ENCODE measurements at places on chromosomes 5 and 9.

DNA sequence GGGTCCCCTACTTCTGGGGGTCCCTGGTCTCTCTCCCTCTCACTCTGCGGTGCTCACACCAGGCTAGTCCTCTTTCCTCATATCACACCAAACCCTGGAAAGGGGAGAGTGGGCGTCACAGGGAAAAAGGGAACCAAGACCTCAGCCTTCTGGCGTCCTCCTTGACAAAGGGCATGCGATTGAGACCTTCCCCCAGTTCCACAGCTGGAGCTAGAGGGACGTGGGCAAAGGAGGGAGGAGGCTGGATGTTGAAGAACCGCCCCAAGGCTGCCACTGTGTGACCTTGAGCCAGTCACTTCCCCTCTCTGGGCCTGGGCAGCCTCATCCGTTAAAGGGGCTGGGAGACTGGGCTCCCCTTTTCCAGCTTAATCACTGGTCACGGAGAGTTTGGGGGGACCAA, 18.5 kb upstream of the TOR2A start:
- DNase-seq: no peak

DNA sequence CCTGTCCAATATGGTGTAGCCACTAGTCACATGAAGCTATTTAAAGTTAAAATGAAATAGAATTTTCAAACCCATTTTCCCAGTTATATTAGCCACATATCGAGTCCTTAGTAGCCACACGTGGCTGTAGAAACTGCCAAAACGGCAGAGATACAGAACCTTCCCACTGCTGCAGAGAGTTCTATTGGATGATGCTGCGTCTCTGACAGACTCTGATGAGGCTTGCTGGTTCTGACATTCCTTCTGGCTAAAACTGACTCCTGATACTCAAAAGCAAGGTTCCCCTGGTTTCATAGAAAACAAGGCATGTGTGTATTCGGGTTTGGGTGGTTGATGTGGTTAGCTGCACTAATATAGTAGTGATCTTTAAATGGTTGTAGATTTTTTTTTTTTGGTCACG, 91.5 kb downstream of the TLE4 start:
- no peak for DNase-seq

DNA sequence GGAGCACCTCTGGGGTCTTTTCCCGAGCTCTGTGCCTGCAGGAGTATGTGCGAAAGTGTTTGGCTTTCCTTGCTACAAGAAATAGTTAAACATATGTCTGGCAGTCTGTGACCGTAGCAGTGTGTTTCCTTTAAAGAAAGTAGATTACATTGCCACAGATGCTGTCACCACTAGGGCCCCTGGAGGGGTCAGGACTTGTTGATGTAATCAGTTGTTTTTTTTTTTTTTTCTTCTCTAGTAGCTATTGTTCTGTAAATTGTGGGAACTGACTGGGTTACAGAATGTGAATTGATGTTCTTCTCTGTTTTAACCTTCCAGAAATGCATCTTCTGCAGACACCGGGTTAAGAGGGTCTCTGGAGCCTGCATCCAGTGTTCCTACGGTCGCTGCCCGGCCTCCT, 345.6 kb downstream of the KDM4C start:
- DNase-seq: peak; percentile 21

DNA sequence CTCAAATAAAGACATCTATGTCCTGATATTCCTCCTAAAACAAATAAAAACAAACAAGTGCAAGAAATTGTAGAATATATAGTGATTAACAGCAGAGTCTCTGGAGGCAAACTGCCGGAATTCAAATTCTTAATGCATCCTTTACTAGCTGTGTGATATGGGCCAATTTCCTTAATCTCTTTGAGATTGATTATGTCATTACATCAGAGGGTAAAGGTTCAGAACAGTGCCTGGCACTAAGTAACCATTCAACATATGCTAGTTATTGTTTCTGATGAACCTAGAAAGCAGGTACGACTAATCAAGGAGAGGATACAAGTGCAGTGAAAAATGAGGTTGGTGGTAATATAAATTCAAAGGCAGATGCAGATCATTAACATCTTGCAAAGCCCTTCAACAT, 81.1 kb upstream of the ADAMTS19 start:
- DNase-seq: no peak

- no peak for DNase-seq
Measured at GRCh38 chr9:10134266-10134665, 478.5 kb downstream of the PTPRD start.

DNA sequence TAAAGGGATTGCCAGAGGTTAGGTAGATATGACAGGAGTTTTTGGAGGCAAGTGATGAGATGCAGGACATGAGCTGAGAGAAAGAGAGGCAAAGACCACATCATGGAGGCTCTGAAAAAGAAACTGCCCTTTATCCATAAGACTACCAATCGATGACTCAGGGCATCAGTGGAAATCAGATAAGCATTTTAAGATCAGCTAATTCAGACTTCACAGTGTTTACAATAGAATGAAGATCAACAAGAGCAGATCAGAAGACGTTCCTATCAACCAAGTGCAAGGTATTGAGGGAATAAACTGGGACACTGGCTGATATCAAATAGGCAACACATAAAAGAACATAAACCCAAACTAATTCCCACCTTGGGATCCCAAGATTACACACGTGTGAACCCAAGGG, 227.2 kb downstream of the SLCO4C1 start:
- DNase-seq: no peak

- DNase-seq: no peak
Measured at GRCh38 chr9:102507044-102507687, 488.0 kb upstream of the CYLC2 start.

DNA sequence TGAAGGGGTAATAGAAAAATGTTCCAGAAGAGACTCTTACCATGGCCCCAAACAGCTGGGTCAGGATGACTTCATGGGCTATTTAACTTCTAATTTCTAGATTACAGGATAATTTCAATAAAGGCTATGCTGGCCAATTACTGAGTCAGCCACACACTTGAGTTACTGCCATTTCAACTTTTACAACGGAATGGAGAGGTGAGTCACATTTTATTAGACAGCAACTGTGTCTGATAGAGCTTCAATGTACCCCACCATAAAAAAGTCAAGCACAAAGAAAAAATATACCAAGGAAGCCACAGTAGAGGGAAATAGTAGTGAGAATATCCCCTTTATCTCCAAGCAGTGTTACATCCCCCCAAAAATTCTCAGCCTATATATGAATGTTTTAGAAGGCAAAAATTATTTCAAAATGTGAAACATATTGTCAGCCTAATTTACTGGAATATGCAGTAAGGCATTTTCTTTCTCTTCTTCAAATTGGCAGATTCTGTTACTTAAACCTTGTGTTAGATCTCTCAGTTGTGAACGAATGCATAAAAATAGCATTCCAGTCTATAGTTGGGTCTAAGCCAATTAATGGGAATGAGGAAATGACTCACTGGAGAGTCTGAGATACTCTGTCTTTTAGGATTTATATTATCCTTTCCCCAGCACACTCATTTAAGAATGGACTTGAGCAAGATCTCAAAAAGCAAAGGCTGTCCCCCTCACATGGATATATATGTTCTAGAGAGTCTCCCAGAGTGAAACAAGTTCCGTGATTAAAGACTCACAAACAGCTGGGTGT, 47.1 kb upstream of the RAI14 start:
- DNase-seq: peak; percentile 74

GRCh38 chr5:75510417-75510835, 1.0 kb downstream of the CERT1 start:
- DNase-seq: no peak

DNA sequence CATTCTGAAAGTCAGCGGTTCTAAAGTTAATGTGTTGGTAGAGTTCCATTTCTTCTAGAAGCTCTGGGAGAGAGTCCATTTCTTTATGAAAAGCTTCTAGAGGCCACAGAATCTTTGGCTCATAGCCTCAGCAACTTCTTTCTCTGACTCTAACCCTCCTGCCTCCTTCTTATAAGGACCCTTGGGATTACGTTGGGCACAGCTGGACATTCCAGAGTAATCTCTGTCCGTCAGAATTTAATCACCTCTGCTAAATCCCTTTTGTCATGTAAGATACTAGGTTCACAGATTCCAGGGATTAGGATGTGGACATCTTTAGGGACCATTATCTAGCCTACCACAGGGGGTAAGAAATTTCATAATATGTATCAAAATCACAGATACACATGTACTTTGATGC, 22.6 kb upstream of the ANKDD1B start:
- no peak for DNase-seq

DNA sequence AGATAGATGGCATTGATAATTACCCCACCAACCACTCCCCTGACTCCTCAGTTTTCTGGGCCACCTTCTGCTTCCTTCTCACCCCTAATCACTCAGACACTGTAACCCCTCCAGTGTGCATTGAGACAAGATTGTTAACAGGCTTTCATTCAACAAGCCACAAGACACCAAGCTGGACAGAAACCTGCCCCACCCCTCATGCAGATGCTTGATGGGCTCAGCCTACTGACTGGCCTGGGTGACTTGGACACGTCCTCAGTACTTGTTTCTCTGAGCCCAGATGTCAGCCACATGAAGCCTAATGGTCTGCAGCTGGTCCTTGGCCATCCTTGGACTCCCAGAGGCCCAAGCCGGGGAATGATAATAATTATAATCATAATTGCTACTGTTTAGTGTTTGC, 71.4 kb upstream of the SMIM23 start:
- no peak for DNase-seq

DNA sequence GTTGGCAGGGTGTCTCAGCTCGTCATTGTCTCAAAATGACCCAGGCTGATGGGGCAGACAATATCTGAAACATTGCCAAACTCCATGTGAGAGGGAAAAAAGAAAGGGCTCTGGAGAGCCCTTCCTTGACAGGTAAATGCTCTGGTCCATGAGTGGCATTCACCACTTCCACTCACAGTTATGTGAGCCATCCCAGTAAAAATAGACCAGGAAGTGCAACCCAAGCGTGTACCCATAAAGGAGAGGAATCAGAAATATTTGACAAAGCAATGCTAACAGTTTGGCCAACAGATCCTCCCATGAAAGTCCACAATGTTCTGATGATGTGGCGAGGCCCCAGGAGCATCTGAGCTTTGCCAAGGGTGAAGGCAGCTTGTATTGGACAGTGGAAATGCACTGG, 49.4 kb downstream of the ASTN2 start:
- DNase-seq: no peak

- DNase-seq: no peak
Measured at GRCh38 chr5:132834057-132834456, 3.6 kb upstream of the SHROOM1 start.

DNA sequence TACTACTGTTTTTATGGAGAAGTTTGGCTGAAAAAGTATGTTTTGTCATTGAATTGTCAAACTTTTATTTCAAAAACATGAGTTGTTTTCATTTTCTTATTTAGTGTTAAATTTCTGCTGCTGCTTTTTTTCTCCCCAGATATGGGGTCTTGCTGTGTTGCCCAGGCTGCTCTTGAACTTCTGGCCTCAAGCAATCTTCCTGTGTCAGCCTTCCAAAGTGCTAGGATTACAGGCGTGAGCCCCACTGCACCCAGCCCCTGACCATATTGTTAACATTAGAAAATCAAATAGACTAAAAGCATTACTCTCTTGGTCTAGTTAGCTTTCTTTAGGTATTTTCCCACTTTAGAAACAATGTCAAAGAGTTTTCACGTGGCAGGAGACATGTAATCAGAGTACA, 215.3 kb downstream of the KDM4C start:
- no peak for DNase-seq

- peak; percentile 21 for DNase-seq
Measured at GRCh38 chr5:73497497-73498056, 665 bp upstream of the BTF3 start.

GRCh38 chr9:93592643-93593021, 16.2 kb downstream of the PHF2 start:
- no peak for DNase-seq

GRCh38 chr9:98010445-98010844, 27.3 kb downstream of the ANP32B start:
- no peak for DNase-seq

GRCh38 chr5:25327172-25327571, 682.4 kb upstream of the CDH10 start:
- no peak for DNase-seq

DNA sequence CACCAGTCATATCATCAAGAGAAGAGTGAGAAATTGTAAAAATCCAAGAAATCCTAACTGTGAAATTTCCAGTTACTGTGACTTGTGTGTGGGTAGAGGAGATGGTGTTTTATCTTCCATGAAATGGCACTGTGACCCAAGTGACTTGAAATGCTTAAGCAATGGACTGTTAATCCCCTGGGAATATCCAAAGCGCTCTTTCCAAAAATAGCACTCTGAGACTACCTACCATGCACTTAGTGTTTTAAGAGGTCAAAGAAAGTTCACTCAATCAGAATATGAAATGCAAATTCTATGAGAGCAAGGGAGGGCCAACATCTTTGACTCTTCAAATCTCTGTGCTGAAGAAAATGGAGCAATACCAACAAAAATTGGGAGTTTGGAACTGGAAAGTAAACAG, 244.0 kb downstream of the GABRB2 start:
- no peak for DNase-seq

GRCh38 chr5:39758426-39758825, 333.6 kb upstream of the DAB2 start:
- DNase-seq: no peak

GRCh38 chr5:139755892-139756671, 39.5 kb upstream of the PSD2 start:
- DNase-seq: peak; percentile 41

DNA sequence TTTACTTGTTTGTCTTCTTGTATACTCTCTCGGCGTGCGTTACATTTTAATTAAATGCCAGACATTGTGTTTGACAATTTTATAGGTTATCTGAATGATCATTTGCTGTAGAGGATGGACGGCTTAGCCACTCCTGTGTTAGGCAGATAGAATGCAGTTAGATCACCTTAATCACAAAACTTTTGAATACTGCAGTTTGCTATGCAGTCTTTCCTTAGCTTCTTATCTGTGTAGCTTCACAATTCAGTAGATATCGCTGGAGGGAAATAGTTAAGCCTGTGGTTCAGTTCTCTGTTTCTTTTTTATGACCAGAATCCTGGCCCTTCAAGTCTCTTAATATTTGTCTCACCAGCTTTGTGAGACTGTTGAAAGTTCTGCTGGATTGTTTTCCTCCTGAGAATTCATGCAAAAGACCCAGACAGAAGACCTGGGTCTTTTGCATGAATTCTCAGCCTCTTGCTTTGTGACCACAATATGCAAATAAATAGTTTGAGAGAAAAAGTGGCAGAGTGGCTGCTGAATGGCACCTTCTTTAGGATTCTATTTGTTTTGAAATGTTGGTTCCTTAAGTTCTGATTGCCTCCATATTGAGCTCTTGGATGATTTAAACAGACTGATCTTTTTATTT, 40.2 kb downstream of the RASA1 start:
- no peak for DNase-seq

DNA sequence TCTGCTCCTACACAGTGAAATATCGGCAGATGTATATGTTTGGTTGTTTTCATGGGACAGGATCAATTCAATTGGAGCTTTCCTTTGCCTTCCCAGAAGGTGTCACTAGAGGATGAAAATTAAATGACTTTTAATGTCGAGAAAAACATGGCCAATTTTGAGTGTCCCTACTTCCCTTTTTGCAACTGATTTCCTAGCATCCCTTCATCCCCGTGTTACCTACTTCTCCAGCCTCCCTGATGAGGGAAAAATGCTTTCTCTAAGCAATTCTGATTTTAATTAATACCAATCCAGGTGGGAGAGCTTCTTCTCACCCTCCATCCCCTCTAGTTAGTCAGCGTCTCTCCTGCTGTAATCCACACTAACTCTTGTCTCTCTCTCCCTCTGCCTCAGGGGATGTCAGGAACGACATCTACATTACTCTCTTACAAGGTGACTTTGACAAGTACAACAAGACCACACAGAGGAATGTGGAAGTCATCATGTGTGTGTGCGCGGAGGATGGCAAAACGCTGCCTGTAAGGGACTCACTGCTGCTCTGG, 64.9 kb downstream of the DOCK2 start:
- DNase-seq: no peak
